CD8-positive, alpha-beta memory T cell (primary cell): ENCODE measurements at places on chromosomes 16 and 17. TPM values are rescaled to one million over a fixed set of nuclear protein-coding genes. Genes with fewer than 3 reads are reported as not detected.

Gene FZD2
- not detected for polyA plus RNA-seq

DNA sequence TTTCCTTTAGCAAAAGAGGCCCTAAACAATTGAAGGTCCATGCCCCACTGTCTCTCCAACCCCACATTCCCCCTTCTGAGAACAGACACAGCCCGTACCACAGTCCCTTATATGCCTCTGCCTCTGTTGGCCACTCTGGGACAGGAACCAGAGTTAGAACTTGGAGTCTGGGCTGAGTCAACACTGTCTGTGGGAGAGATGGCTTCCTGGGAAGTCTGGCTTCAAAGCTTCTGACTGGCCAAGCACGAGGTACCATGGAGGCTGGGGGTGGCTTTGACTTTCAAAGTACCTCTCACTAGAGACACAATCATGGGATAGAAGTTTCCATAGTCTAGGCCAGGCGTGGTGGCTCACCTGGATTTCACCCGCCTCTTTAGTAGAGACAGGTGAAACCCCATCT, 14.9 kb upstream of the SPOP start:
- DNase-seq = no peak

Gene USP31
- 0.87 TPM for polyA plus RNA-seq

GRCh38 chr17:4837471-4838308, 4.5 kb downstream of the MINK1 start:
- DNase-seq = no peak
